Activated CD4-positive, alpha-beta T cell treated with anti-CD3 and anti-CD28 coated beads, Interleukin-2, amount 50 U/mL, for 48 hours (primary cell): ENCODE measurements at places on chromosomes 2 and 18.

DNA sequence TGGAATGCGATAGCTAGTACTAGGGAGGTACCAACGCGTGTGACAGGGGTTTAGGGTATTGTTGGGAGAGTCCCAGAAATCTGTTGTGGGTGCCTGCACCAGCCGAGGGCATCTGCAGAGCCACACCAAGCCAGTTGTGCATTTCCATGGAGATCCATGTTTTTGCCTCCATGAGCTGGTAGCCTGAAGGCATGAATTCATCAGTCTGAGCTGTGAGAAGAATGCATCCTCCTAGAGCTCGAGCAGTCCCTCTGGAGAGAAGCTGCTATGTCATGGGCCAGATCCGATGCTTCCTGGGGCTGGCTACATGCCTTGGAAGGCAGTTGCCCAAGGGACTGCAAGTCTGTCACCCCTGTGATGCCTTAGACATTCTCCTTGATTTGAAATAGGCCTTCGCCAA, 57.9 kb downstream of the LIPG start:
- no peak for DNase-seq

- DNase-seq, result no peak
Measured at GRCh38 chr2:86274918-86275275, 62.5 kb downstream of the REEP1 start.

- no peak for DNase-seq
Measured at GRCh38 chr2:46381263-46381849, 84.1 kb downstream of the EPAS1 start.

DNA sequence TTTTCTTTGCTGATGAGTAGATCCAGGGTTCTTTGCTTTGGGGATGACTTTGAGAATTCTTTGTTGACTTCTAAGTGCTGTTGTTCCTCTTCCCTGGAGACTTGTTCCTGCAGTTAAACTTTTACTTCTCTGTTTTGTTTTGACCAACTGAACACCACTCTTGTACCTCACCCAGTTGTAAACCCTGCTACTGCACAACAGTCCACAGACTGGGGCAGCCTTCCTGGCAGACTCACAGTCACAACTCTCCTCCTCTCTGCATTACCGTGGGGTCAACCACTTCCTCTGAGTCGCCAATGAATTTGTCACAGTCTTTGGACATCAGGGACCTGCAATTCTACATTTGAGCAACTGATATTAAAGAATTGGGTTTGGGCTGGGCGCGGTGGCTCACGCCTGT, 3.8 kb upstream of the SLC8A1 start:
- DNase-seq, result no peak

DNA sequence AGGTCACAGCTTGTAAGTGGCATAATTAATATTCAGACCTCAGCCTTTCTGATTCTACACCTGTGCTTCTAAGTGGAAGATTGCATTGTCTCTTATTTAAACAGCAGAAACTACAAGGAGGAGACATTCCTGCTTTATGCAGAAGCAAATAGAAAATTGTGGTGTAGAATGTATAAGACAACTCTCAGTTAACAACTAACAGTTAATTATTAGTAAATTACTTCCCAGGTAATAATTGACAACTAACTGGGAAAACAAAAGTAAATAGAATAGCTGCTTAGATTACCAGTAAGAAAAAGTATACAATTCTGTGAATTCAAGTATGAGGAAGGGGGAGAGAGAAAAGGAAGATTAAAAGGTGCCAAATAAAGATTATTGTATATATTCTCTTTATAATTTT, 1210.5 kb upstream of the GYPC start:
- DNase-seq, result no peak

DNA sequence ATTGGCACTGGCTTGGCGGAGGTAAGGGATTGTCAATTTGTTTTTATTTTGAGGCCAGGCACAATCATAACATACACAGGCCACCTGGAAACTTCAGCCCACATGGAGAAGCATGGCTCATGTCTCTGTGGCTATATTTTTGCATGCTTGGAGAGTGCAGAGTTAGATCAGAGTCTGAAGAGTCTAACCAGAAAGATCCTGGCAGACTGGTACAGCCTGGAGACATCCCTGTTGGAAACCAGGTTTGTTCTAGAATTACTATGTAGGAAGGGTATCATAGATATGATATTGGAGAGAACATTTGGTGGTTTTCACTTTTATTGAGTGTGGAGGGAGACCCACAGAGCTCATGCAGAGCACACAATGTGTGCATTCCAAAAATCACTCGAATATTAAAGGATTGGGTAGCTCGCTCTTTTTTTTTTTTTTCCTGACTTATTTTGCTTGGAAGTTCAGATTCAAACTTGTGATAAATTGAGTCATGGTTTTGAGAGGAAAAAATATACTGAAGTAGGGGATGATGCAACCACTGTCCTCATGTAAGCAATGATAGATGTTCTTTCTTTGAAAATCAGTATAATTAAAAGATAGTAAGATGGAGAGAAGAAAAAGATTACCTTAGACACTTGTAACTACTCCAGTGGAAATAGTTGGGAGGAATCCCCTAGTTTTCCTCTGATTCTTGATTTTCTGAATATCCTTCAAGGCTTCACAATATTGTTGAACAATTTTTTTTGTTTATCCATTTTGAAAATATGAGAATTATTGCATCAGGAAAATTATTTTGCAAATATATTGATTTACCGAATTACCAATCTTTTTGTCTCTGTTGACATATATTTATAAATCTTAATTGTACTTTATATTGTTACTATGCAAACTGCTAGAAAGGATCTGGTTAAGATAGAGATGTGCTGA, 185.7 kb upstream of the ZEB2 start:
- no peak for DNase-seq

DNA sequence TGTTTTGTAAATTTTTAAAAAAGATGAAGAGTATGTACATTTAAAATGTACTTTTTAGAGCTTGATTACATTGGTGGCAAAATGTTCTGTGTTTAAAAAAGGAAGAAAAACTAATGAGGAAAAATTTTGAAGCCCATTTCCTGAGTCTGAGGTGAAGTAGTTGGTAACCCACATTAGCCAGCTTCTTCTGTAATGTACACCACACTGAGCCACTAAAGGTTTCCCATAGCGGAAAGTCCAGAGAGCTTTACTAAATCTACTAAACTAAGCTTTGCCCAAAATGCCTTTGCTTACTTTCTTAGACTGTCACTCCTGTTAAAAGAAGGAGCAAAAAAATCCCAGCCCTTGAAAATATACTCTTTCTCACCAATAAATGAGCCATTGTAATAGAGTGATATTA, 804.8 kb upstream of the ZEB2 start:
- DNase-seq, result no peak

- no peak for DNase-seq
Measured at GRCh38 chr2:1740716-1741589, 3.4 kb downstream of the PXDN start.

- no peak for DNase-seq
Measured at GRCh38 chr18:58205443-58206160, 161.6 kb downstream of the NEDD4L start.

- peak; percentile 28 for DNase-seq
Measured at GRCh38 chr18:24271381-24272228, 126.0 kb downstream of the OSBPL1A start.

- DNase-seq, result no peak
Measured at GRCh38 chr2:242020196-242021004, 150.9 kb downstream of the RTP5 start.

- DNase-seq, result no peak
Measured at GRCh38 chr2:84102274-84102673, 356.8 kb downstream of the SUCLG1 start.

GRCh38 chr18:12336171-12336613, 28.2 kb downstream of the TUBB6 start:
- DNase-seq, result no peak

GRCh38 chr18:73199151-73199550, 331.4 kb upstream of the NETO1 start:
- DNase-seq, result no peak

DNA sequence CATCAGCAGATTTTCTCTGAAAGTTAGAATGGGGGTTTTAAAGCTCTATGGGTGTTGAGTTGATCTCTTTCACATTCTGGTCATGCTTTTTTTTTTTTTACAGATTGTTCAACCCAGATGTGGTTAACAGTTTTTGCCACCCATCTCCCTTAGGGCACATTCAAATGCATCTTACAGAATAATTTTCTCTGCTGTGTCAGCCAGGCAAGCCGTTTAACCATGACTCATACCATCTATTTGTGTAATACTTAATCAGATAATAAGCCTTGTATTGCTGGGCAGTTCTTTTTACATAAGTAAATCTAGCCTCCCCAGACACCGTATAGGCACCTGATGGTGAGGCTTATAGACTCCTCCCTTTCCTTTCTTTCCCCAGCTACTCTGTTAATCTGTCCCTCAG, 62.0 kb downstream of the TGIF1 start:
- no peak for DNase-seq

DNA sequence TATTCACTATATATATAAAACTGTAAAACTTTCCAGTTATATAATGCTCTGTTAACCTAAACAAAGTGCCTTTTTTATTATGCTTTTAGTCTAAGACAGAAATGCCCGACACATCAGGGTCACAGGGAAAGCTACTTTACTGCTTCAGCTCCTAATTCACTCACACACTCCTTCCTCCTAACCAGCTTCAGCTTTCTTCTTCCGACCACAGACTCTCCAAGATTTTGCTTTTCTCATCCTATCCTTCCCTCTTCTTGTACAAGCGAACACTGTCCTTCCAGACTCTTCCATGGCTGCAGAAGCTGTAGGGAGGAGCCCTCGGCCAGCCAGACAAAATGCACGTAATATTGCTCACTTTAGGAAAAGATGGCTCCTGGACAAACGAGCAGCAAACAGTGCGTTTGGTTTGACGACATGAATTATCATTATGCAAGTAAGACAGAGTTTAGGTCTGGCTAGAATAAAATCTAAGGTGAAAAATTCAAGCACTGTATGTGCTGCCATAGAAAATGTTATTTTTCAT, 47.5 kb upstream of the HNRNPA3 start:
- no peak for DNase-seq

DNA sequence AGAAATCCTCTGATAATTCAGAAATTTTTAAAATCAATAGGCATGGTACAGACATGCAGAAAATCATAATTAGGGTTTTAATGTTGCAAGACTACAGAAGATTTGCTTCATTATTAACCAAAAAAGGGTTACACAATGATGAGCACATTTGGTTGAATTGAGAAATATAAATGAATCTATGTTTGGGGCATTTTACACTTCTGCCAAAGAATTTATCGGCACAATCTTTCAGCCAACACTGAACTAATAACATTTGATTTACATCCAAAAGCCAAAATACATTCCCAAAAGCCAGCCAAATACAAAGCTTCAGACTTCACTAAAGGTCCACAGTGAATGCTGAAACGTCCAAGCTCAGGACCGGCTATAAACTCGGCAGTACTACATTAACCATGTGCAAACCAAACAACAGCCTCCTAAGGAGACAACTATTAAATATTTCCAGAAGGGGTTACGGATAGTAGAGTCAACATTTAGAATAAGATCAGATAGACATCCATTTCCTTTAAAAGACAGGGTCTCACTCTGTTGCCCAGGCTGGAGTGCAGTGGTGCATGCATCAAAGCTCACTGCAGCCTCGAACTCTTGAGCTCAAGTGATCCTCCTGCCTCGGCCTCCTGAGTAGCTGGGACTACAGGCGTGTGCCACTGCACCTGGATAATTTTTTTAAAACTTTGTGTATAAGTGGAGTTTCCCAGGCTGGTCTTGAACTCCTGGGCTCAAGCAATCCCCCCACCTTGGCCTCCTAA, 29.4 kb downstream of the SPRED2 start:
- DNase-seq, result no peak

GRCh38 chr2:25966531-25967270, 15.6 kb downstream of the KIF3C start:
- no peak for DNase-seq

DNA sequence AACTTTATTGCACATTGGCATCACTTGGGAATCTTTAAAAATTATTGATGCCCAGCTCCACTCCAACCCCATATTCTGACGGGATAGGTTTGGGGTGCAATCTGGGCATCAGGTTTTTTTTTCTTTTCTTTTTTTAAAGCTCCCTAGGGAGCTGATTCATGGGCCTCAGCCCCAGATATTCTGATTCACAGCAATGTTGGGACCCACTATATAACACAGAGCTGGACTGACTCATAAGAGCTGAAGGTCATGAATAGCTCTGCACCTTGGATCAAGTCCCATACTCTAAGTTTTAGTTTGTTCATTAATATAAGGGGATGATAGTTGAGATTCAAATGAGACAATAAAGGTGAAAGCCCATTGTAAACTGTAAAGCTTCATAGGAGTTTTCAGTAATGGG, 191.1 kb upstream of the REV1 start:
- no peak for DNase-seq

GRCh38 chr2:729376-729861, 52.2 kb upstream of the TMEM18 start:
- DNase-seq, result no peak

DNA sequence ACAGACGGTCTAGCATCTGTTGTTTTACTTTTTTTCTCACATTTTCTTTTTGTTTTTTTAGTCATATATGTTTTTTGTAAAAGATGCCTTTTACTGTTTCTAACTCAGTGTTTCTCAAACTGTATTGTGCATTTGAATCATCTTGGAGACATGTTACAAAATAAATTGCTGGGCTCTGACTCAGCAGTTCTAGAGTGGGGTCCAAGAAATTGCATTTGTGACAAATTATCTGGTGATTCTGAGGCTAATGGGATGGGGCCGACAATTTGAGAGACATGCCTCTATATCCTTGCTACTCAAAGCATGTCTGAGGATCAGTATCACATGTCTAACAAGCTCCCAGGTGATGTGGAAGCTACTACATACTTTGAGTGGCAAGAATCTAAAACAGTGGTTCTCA, 478.8 kb downstream of the PLCL1 start:
- no peak for DNase-seq

DNA sequence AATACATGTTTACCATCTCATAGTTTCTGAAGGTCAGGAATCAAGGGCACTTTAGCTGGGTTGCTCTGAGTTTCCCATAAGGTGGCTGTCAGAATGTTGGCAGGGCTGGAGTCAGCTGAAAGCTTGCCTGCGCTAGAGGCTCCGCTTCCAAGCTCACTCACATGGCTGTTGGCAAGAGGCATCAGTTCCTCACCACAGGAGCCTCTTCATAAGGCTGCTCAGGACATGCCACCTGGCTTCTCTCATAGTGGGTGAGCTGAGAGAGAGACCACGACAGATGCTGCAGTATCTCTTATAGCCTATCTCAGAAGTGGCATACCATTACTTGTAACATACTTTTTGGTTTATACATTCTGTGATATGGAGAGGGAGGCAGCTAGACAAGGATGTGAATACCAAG, 7.2 kb downstream of the HADHB start:
- no peak for DNase-seq

GRCh38 chr2:56613920-56614319, 430.1 kb downstream of the CCDC85A start:
- no peak for DNase-seq

DNA sequence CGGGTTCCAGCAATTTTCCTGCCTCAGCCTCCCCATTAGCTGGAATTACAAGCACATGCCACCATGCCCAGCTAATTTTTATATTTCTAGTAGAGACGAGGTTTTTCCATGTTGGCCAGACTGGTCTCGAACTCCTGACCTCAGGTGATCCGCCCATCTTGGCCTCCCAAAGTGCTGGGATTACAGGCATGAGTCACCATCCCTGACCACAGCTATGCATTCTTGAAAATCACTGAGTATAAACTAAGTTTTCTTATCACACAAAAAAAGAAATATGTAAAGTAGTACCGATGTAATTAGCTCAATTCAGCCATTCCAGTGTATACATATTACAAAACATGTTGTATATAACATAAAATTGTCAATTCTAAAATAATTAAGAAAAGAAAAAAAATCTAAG, 232.7 kb downstream of the MBD2 start:
- DNase-seq, result no peak

GRCh38 chr2:31216734-31217133, 581 bp downstream of the CAPN14 start:
- no peak for DNase-seq
